ENCODE measurements at places on chromosomes 7 and 10.

DNA sequence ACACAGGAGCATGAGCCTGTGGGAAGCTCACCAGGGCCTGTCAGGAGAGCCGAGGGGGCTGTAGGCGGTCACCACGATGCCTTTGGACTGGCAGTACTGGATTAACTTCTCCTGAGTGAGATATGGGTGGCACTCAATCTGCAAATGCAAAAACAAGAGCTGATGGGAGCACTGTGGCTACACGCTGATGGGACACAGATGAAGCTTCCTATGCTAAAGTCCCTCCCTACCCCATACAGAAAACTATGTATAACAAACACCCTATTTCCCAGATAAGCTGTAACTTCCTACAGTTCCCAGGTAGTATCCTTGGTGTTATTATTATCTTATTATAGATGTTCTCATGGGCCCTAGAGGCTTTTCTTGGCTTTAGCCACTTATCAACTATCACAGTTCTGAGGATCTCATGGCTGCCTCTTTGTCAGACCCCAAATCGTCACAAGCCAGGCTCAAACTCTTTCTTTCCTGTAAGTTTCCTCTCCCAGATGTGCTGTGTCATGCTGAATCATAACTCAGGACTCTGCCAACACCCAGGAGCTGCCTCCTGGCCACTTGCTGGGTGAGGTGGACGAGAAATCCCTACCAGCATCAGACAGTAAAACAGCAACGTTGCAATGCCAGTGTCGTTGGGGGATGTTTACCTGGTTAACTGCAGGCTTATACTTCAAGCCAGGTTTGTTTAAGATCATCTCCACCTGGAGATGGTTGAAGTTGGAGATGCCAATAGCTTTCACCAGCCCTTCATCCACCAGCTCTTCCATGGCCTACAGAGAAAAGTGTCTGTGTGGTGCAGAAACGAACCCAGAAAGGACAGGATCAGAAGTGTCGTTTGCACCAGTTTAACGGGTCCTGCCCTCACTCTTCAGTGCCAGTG lies 10.3 kb downstream of the AKR1B1 start:
- DNase-seq = peak; percentile 84

GRCh38 chr7:113283861-113284260 lies 165.5 kb upstream of the SMIM30 start:
- DNase-seq = peak; percentile 39

- peak; percentile 2 for DNase-seq
Observed at GRCh38 chr7:157932498-157933218, 595.9 kb downstream of the DNAJB6 start.

- no peak for DNase-seq
Observed at GRCh38 chr7:10821156-10821555, 152.5 kb upstream of the PHF14 start.
